ENCODE measurements at places on chromosomes 7 and 10.

GRCh38 chr10:128714644-128715415 is 588.6 kb upstream of the MKI67 start:
- DNase-seq, result no peak

GRCh38 chr10:77638321-77639101 is 903 bp upstream of the KCNMA1 start:
- no peak for DNase-seq

GRCh38 chr7:19463581-19463980 is 245.3 kb downstream of the POLR1F start:
- no peak for DNase-seq

DNA sequence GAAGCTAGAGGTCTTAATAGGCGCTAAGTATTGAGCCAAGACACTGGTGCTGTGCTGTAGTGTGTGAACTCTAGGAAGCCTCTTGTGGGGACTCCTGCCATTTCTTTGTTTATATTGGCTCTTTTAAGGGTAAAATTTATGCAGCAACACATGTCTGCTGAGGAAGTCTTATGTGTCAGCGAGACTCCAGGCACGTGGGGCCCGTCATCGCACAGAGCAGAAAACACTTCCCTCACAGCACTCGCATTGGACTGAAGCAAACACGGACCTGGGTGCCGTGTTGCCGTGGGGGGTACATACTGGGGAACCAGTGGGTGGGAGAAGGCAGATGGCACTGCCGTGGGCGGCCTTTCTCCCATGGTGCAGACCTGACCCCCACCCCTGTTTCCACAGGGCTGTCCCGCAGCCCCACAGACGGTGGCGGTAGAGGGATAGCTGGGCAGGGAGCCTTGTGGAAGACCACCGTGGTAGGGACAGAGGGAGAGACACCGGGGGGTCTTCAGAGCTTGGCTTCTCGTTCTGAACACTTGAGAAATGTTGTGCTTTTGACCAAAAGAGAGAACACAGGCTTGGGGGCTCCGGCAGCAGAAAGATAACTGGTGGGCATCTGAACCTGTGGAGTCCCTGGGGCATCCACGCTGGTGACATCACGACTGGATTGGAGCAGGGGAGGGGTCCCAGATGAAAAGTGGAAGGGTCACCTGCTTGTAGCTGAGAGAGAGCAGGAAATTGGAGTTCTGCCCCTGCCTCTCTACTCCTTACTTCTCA is 284.7 kb upstream of the SHH start:
- no peak for DNase-seq

GRCh38 chr10:34370126-34370525 is 445.0 kb downstream of the PARD3 start:
- no peak for DNase-seq

DNA sequence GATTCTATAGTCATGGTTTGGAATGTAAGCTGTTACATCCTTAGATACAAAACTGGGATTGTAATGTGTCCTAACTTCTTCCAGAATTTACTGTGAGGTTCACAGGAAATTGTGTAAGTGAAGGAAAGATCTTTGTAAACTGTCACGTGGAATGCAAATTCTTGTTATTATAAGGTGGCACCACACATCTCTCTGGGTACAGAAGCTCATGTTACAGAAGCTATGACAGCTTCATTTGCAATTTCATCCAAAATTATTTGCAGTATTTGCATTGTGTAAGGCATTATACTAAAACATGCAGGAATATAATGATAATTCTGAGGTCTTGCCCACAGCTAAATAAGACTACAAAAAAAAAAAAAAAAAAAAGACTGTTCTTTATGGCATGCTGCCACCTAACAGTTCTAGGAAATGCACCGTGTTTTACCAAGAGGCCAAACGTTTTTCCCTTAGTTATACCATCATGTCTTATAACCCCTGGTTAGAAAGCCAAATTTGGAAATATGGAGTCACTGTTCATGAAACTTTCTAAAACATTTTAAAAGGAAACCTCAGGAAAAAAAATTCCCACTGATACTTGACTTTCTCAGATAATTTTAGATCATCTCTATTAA is 17.6 kb downstream of the MINDY3 start:
- no peak for DNase-seq

DNA sequence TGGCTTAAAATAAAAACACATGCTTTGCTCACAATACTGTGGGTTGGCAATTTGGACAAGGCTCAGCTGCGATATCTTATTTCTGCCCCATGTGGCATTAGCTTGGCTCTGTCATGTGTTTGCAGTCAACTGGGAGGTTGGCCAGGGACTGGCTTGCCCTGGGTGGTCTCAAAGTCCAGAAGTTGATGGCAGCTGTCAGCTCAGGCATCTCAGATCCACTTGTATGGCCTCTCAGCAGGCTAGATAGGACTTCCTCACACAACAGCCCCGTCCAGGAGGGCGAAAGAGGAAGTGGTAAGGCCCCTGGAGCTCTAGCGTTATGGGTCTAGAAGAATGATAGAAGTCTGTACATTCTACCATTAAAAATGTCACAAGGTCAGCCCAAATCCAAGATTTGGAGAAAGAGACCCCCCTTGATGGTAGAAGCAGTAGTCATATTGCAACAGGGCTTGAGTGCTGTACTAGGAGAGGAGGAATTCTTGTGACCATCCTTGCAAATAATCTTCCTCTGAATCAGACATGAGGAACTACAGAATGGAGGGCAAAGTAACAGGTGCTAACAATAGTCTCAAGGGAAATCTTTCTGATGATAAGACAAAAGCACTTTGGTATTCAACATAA is 166.2 kb downstream of the FAM107B start:
- DNase-seq, result no peak
